CD4-positive, alpha-beta T cell treated with Interleukin-4 for 4 hours (primary cell): ENCODE measurements at places on chromosomes 2 and 18.

- no peak for DNase-seq
These were observed 10.1 kb upstream of the SPAG16 start for GRCh38 chr2:213274143-213274542.

DNA sequence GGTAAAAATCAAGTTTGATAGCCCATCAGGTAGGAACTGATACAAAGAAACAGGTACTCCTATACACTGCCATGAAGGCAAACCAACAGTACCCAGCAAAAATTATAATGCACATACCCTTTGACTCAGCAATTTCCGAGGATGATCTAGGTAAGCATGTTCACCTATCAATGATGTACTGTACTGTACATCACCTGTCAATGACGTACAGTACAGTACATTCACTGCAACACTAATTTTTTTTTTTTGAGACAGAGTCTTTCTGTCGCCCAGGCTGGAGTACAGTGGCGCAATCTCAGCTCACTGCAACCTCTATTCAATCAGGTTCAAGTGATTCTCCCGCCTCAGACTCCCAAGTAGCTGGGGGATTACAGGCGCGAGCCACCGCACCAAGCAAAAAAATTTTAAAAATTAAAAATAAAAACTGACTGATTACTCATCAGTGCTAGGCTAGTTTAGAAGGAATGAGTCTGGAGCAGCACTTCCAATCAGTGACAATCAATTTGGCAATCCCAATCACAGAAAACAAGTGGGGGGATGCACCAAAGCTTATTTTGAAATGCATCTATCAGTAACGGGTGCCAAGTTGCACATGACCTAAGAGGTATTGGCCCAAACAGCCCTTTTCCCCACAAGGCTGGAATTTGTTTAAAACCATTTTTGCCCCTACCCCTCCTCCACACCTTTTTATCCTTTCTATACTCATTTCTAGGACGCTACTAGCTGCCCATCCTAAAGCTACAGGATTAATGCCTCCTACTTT lies 8.2 kb downstream of the SRSF7 start:
- no peak for DNase-seq

GRCh38 chr2:128309280-128310093 lies 9.2 kb downstream of the HS6ST1 start:
- DNase-seq, result no peak

- no peak for DNase-seq
These were observed 8.8 kb downstream of the NOL10 start for GRCh38 chr2:10680957-10681356.

DNA sequence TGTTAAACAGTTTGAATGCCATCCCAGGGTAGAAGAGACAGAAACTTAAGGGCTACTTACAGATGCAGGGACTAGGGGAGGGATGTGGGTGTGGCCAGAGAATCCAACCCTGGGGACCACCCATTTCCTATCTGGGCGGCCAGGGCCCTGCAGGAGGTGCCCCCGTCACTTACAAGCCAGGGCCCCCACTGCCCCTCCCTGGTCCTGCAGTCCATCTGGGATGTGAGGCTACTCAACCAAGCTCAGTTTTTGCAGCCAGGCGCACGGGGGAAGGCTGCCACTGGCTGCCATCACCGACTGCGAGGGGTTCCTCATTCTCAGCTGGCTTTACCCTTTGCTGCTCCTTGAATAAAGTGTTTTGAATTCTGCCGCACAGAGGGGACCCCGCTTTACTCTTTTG lies 42.1 kb downstream of the RRM2 start:
- no peak for DNase-seq

DNA sequence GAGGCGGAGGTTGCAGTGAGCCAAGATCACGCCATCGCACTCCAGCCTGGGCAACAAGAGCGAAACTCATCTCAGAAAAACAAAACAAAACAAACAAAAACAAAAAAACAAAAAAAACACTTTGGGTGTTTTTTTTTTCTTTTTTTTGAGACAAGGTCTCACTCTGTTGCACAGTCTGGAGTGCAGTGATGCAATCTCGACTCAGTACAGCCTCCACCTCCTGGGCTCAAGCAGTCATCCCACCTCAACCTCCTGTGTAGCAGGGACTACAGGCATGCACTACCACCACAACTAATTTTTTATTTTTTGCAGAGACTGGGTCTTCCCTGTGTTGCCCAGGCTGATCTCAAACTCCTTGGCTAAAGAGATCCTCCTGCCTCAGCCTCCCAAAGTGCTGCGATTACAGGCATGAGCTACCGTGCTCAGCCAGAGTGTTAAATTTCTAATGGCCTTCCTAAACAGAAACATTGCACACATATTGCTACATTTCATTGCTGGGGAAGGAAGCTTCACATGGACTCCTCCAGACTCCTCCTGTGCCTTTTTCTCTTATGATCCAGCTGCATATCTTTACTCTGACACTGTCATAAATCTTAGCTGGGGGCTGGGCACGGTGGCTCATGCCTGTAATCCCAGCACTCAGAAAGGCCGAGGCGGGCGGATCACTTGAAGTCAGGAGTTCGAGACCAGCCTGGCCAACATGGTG lies 19.7 kb downstream of the STARD7 start:
- DNase-seq, result no peak

DNA sequence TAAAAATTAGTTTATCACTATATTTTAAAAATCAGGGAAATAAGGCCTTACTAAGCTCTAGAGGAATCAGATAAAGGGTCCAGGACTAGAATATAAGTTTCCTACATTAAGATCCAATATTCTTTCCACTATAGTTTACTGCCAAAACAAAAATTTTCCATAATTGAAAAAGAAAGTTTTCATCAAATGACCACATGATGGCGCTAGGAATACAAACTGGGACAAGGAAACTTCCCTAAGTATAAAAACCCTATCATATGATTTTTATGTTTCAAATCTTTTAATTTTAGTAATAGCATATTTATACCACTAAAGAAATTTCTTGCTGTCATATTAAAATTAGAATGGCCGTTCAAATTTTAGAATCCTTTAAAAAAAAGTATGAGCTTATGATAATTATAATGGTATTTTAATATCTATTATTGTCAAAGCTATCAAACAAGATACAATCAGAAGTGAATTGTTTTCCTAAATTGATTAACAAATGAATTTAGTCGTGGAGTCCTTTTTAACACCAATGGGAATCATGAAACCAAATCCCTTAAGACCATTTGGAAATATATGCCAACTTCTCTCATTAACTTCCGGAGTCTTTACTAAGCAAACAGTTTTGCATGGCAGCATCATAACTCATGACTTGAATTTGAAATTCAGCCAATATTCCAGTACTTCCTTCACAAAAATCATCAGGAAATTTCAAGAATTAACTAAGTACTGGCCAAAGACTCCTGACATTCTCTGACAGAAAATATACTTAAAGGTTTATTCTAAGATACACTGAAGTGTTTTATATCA lies 70.3 kb downstream of the SCN1A start:
- no peak for DNase-seq

DNA sequence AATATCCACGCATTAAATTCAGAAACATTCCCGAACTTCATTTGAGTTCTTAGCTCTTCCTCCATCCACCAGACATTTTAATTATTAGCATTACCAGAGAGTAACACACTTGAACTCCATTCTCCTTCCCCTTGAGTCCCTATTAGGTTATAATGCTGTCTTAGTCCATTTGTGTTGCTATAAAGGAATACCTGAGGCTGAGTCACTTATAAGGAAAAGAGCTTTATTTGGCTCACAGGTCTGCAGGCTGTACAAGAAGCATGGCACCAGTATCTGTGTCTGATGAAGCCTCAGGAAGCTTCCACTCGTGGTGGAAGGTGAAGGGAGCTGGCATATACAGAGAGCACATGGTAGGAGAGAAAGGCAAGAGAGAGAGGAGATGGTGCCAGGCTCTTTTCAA lies 25.4 kb downstream of the TBC1D8 start:
- DNase-seq, result no peak
